RPMI7951 (cell line): ENCODE measurements at places on chromosomes 5 and 9.

GRCh38 chr5:34913072-34913471 lies 2.2 kb downstream of the RAD1 start:
- no peak for DNase-seq

- DNase-seq: peak; percentile 30
These were observed 10.5 kb upstream of the TRIM36 start for GRCh38 chr5:115180165-115180709.

- peak; percentile 7 for DNase-seq
These were observed 2.8 kb downstream of the GRHPR start for GRCh38 chr9:37425298-37425752.

GRCh38 chr9:117936185-117937130 lies 232.3 kb downstream of the TLR4 start:
- no peak for DNase-seq

GRCh38 chr9:17627641-17628040 lies 48.8 kb downstream of the SH3GL2 start:
- peak; percentile 2 for DNase-seq

- no peak for DNase-seq
These were observed 171.3 kb downstream of the ST8SIA4 start for GRCh38 chr5:100731768-100732167.

GRCh38 chr5:66436721-66437120 lies 159.5 kb upstream of the MAST4 start:
- DNase-seq: no peak

DNA sequence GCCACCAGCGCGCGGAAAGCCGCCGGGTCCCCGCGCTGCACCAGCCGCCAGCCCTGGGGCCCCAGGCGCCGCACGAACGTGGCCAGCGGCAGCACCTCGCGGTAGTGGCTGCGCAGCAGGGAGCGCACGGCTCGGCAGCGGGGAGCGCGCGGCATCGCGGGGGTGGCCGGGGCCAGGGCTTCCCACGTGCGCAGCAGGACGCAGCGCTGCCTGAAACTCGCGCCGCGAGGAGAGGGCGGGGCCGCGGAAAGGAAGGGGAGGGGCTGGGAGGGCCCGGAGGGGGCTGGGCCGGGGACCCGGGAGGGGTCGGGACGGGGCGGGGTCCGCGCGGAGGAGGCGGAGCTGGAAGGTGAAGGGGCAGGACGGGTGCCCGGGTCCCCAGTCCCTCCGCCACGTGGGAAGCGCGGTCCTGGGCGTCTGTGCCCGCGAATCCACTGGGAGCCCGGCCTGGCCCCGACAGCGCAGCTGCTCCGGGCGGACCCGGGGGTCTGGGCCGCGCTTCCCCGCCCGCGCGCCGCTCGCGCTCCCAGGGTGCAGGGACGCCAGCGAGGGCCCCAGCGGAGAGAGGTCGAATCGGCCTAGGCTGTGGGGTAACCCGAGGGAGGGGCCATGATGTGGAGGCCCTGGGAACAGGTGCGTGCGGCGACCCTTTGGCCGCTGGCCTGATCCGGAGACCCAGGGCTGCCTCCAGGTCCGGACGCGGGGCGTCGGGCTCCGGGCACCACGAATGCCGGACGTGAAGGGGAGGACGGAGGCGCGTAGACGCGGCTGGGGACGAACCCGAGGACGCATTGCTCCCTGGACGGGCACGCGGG lies at the start of gene TERT:
Gene TERT (minus strand): TSS at position 234 of the 815 bp plus-strand sequence. CDS start 79 bp downstream, at position 155.
- no peak for DNase-seq

- no peak for DNase-seq
These were observed 53.1 kb downstream of the NXNL2 start for GRCh38 chr9:88587885-88588649.

DNA sequence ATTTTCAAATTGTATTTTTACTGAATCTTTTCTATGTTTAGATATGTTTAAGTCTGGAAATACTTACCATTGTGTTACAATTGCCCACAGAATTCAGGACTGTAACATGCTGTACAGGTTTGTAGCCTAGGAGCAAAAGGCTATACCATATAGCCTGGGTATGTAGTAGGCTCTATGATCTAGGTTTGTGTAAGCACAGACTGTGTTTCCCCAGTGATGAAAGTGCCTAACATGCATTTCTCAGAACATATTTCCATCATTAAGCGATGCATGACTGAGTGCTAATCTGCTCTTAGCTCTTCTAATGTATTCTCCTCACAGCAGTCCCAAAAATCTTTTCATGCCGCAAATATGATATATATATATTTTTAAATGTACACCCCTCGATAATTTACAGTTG lies 166.7 kb upstream of the PPP2R2B start:
- no peak for DNase-seq

DNA sequence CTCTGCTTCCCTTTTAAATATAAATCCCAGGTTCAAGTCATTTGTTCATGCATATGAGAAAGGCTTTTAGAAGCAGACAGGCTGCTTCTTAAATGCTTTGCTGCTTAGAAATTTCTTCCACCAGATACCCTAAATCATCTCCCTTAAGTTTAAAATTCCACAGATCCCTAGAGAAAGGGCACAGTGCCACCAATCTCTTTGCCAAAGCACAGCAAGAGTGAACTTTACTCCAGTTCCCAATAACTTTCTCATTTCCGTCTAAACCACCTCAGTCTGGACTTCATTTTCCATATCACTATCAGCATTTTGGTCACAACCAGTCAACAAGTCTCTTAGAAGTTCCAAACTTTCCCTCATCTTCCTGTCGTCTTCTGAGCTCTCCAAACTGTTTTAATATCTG lies 679.8 kb upstream of the FTMT start:
- no peak for DNase-seq

GRCh38 chr9:101054657-101055056 lies 26.1 kb downstream of the PLPPR1 start:
- DNase-seq: no peak

GRCh38 chr5:91382530-91383026 lies 539 bp downstream of the ARRDC3 start:
- DNase-seq: peak; percentile 29

DNA sequence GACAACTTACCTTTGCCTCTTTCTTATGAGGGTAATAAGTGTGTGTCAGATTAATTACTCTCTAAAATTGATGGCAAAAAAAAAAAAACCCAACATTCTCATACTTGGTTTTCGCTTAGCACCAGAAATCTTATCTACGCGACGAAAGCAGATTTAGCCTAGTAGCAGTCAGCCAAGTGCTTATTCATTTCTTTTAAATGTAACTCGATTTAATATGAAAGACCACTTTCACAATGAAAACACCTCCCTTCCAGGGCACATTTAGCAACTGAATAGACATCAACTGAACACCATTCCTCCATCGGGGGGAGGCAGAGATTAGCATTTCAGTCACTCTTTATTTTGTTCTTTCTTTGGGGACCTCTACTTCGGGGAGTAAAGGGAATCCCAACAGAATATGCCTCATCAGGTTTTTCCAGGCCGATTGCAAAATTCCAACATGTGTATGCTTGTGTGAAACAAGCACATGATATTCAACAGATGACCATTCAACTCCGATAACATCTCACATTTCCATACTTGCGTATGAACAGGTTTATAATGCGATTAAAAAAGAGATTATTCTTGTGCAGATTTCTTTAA lies 124.1 kb upstream of the RETREG1 start:
- no peak for DNase-seq

GRCh38 chr9:37338218-37338617 lies 84.3 kb upstream of the GRHPR start:
- DNase-seq: no peak

DNA sequence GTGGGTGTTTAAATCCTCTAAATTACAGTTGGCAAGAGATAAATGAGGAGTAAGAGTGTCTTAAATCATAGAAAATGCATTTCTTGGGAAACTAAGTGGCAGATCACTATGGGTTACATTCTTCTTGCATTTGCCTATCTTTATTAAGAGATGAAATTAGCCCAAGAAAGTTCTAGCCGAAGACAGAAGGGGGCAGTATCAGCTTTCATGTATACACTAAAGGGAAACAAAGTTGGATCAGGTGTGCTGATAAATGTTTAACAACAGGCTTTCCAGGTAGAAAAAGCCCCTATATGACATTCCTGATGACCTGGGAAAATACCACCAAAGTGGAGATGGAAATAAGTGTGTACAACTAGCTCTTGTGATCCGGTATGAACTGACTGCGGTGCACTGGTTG lies 81.9 kb upstream of the TLR4 start:
- DNase-seq: no peak

DNA sequence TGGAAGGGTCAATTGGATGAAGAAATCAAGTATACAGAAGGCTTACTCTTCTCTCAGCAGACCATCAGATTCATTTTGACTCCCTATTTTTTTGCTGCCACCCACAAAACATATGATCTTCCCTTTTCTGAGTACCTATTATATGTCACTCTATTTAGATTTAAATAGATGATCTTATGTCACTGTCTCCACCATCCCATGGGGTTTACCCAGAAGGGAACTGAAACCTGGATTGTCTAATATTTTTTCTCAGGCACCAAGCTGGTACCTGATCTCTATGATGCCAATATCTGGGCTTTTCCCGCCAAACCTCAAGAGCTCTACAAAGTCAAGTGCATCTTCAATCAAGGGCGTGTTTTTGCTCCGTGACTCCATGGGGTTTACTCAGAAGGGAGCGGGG lies 118.7 kb downstream of the GAS1 start:
- no peak for DNase-seq

DNA sequence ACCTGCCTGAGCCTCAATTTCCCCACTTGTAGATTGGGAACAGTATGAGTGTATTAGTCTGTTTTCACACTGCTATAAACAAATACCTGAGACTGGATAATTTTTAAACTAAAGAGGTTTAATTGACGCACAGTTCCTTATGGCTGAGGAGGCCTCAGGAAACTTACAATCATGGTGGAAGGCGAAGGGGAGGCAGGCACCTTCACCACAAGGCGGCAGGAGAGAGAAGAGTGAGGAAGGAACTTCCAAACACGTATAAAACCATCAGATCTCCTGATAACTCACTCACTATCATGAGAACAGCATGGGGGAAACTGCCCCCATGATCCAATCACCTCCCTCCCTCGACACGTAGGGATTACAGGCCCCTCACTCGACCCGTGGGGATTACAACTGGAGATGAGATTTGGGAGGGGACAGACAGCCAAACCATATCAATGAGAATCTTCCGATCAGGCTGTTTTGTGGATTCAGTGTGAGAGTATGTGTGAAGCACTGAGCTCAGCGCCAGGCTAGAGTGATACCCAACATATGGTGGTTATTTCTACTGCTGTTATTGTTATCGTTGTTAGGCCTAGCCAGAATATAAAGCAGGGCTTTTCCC lies 14.6 kb upstream of the LMX1B start:
- no peak for DNase-seq

GRCh38 chr9:131237931-131238401 lies 38.3 kb downstream of the FAM78A start:
- peak; percentile 81 for DNase-seq

- DNase-seq: no peak
These were observed 92.5 kb downstream of the ATPSCKMT start for GRCh38 chr5:10157085-10157669.

- DNase-seq: peak; percentile 40
These were observed 80.7 kb upstream of the TNFAIP8 start for GRCh38 chr5:119275146-119275545.

DNA sequence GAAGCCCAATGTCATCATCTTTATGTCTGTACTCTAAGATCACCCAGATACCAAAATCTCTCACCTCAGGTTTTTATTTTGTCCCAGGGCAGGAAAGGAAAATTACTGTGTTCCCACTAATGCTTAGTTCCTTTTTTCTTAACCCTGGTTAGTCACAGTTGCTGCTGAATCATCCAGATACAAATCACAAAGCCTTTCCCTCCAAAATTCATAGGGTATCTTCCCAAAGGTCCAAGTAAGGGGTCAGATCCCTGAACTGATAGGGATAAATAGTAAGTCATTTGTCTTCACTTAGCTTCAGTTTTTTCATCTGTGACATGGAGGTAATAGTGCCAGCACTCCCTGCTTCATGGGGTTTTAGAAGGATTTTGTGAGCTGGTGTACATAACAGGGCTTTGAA lies 2.2 kb downstream of the PLCXD3 start:
- peak; percentile 64 for DNase-seq

DNA sequence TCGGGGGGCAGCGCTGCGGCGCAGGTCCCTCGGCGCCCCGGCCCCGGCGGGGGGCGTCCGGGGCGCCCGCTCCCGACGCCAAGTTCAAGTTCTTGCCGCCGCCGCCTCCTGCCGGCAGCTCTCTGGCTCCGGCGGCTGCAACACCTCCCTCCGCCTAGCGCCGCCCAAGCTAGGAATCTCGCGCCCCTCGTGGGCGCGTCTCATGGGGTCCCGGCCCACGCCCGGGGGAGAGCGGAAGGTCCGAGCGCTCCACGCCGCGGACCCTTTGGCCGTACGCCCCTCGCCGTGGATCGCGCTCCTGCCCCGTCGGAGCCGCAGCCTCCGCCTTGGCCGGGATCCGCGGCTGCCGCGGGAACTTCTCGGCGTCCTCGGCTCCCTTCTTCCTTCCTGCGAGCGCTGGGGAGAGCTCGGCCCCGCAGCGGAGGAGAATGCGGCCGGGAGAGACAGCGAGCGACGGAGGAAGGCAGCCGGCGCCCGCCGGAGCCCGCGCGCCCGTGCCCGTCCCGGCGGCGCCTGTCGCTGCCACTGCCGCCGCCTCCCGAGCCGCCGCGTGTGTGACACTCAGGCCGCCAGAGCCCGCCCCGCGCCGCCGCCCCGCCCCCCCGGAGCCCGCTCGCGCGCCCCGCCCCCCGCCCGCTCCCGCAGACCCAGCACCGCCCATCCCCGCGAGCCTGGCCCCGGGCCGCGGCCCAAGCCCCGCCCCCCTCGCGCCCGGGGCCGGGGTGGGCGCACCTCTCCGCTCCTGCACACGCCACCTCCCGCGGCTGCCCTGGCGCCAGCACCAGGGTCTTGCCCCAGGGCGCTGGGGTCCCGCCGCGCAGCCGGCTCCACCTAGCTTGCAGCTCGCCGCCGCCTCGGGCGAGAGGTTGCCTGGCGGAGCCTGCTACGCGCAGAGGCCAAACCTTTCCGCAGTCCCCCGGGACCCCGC lies at the start of gene SHB:
Gene SHB (minus strand): TSS at position 527 of the 928 bp plus-strand sequence. CDS start 582 bp downstream, outside the sequence.
- peak; percentile 63 for DNase-seq

DNA sequence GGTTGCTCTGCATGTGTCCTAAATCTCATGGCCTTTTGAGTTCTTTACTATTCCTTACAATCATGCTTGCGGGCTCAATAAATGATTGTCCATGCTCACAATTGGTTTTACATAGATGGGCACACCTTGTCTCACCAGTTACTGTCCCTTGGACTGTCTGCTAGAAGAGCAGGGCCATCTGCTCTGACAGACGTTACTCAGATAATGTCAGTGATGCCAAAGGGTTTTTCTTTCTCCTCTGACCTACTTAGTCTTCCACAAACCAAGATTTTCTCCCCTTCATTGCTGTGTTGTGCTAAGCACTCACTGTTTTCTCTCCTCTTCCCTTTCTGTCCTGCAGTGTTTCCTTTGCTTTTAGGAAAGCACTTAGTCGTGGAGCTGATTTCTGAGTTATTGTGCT lies 562.3 kb downstream of the KIF4B start:
- DNase-seq: no peak

GRCh38 chr5:175288048-175288621 lies 155.8 kb downstream of the DRD1 start:
- peak; percentile 86 for DNase-seq

GRCh38 chr9:100452894-100453293 lies 20.1 kb upstream of the TMEFF1 start:
- no peak for DNase-seq

DNA sequence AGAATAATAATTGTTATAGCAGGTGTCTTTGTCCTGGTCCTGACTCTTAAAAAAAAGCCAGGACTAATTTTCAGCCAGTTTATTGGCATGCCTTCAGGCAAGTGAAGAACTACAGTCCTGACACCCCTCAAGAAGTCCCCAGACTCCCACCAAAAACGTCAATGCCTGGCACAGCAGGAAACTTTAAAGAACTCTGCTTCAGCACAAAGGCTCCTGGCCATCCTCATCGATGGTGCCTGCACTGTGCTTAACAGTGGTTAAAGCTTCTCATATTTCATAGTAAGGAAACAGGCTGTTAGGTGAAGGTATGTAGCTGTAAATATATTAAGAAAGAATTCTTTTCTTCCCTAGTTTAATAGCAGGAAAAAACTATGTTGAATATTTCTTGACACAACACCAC lies 280.1 kb upstream of the PUM3 start:
- no peak for DNase-seq
